BE2C (cell line): ENCODE measurements at places on chromosomes 13 and 19.

DNA sequence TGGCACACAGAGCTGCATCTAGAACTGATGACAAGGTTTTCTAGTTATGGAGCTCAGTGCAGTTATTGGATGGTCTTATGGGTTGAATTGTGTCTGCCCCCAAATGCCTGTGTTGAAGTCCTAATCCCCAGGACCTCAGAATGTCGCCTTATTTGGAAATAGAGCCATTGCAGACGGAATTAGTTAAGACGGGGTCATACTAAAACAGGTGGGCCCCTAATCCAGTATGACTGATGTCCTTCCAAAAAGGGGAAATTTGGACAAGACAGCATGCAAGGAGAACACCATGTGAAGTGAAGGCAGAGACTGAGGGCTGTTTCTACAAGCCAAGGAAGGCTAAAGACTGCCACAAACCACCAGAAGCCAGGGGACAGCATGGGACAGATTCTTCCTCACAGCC lies 148.7 kb downstream of the KCTD12 start:
- no peak for DNase-seq

DNA sequence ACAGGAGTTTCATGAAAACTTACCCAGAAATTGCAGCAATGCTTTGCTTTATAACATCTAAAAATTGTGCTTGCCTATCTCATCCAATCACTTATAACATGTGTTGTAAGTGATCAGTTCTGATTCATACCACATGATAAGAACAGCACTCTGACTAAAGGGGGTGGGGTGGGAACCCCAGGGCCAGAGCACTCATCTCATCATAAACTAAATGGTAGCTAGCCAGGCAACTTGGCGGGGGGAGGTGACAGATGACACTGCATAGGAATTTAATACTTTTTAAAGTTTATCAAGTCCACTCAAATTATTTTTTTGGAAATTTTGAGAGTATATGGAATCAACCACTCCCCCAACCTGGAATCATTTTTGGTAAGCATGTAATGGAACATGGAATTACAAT lies 42.1 kb downstream of the FOXO1 start:
- DNase-seq: no peak

DNA sequence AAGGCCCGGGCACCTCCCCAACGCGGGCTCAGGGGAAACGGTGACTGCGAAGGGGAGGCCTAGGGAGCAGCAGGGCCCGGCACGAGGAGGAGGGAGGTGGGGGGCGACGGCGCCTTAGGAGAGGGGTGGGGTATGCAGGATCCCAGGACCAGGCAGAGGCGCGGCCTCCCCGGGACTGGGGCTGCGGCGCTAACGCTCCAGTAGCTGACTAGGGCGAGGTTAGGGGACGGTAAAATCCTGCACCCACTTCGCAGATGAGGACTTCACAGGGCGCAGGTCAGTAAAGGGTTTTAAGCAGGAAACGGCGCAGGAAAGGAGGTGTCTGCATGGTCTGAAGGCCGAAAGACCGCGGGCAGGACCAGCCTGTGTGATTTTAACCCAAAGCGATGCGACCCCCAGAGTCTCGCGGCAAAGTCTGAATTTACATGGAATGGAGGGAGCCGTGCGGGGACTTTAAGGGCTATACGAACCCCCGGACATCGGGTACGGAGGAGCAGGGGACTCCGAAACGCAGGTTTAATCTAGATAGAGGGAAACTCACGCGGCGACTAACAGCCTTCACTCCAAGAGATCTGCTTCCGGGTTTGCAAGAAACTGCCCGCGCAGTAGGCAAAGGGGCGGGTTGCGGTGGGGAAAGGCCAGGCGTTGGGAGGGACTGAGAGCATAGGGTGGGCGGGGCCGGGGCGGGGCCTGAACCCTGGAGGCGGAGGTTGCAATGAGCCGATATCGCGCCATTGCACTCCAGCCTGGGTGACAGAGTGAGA lies at the start of gene ZNF665:
Gene ZNF665, minus strand, starts transcription at position 588 of the 764 bp plus-strand sequence. CDS start 10,460 bp downstream, outside the sequence.
- peak; percentile 82 for DNase-seq

- no peak for DNase-seq
These were observed 21.7 kb upstream of the RNF17 start for GRCh38 chr13:24742294-24742693.

GRCh38 chr19:56642711-56643459 lies at the start of gene SMIM17:
SMIM17 (plus strand) TSS chr19:56643159; CDS start chr19:56645668, 2,509 bp downstream.
- no peak for DNase-seq

- DNase-seq: no peak
These were observed 12.7 kb downstream of the EGLN2 start for GRCh38 chr19:40811478-40812341.

DNA sequence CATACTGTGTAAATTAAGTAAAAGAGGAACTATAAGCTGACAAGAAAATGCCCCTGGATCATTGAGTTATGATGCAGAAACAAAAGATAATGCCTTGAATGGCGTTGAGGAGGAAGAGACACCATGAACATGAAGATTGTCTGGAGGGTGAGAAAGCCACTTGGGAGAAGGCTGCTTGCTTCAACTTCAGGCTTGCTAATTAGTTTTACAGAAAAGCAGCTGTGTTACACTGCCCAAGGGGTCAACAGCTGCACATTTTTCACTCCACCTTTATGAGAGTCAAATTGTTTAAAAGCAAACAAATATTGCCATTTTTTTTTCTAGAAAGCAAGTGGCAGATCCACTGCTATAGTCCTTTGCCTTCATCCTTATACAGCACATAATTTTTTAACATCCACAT lies 35.5 kb upstream of the KLF12 start:
- no peak for DNase-seq

GRCh38 chr13:85693889-85694511 lies 105.2 kb downstream of the SLITRK6 start:
- peak; percentile 39 for DNase-seq

DNA sequence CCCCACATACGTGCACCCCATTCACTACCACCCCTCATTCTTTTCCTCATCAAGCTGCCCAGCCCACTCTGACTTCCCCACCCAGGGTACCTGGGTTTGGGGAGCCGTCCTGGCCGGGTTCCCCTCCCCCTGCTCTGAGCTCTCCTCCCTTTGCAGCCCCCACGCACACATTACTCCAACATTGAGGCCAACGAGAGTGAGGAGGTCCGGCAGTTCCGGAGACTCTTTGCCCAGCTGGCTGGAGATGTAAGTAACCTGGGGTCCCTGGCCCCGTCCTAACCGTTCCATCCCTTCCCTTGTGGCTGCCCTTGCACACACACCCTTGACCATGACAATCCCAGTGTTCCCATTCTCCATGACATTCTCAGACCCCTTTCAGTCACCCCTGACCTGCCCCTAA lies 2.6 kb downstream of the CAPNS1 start:
- no peak for DNase-seq

GRCh38 chr13:99916366-99917103 lies 55.0 kb downstream of the ZIC5 start:
- no peak for DNase-seq
